Neural cell (in vitro differentiated cells): ENCODE measurements at places on chromosomes 7 and 10. TPM values are rescaled to one million over a fixed set of nuclear protein-coding genes. Genes with fewer than 3 reads are reported as not detected.

The CRYGN gene
- polyA plus RNA-seq, result not detected in 2 replicates

The SH2D4B gene
- polyA plus RNA-seq, result 1.4 and 1.6 TPM in 2 replicates

The EPHA1 gene
- not detected in 2 replicates for polyA plus RNA-seq

The KLF14 gene
- 0.48 TPM in 1 of 2 replicates, not detected in the other for polyA plus RNA-seq

The LOXL4 gene
- polyA plus RNA-seq, result not detected in 2 replicates

The SLC35G1 gene
- 3.3 and 3.5 TPM in 2 replicates for polyA plus RNA-seq

The VTI1A gene
- polyA plus RNA-seq, result 25.9 and 28.7 TPM in 2 replicates

The GARIN1A gene
- 1.7 and 2.8 TPM in 2 replicates for polyA plus RNA-seq

The SORCS1 gene
- 27.0 and 30.2 TPM in 2 replicates for polyA plus RNA-seq

The CDH23 gene
- polyA plus RNA-seq, result 6.6 and 8.7 TPM in 2 replicates

The GSAP gene
- polyA plus RNA-seq, result 0.21 and 0.48 TPM in 2 replicates

The TAS2R41 gene
- polyA plus RNA-seq, result not detected in 2 replicates

The PNLIP gene
- not detected in 2 replicates for polyA plus RNA-seq
